ENCODE measurements at places on chromosomes 12 and 14. TPM values are rescaled to one million over a fixed set of nuclear protein-coding genes. Genes with fewer than 3 reads are reported as not detected.

DNA sequence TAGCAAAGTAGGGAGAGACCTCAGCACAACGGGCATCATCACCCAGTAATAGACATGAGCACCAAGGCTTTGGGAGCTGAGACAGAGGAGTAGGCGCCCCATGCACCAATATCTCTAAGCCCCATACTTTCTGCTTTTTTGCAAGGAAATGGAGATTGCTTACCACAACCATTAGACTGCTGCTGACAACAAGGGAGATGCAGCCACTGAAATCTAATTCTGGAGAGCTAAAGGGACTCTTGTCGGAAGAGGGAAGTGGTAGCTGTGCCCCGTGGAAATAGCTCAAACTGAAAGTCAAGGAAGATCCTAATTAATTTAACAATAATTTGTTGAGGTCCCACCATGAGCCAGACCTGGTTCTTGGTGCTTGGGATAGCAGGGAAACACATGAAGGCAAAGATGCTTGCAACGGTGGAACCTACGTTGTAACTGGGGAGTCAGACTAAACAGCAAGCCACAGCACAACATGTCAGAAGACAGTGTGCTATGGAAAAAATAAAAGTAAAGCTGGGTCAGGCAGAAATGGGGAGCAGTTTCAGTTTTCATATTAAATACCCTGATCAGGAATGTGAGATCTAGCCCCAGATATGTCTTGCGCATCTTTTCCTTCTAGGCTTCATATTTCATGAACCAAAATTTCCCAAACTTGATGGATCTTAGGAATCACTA lies 1131.0 kb downstream of the BCL11B start:
- DNase-seq = no peak

DNA sequence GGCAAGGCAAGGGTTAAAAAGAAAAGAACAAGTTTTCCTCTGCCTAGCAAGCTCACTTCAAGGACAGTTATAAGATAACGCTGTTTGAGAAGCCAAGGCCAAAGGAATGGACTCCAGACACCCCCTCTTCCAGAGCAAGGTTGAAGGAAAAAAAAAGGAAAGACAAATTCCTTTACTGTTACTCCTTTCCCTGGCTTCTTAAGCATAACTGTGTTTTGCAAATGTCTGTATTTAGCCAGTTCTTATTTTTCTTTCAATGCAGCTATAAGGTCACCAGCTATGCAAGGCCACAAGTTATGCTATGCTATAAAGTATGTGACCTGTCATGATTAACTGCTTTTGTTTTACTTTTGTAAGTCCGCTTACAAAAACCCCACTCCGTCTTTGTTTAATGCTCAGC lies 26.6 kb downstream of the ZNF410 start:
- DNase-seq = no peak

The ASPG gene
- total RNA-seq = 2.2 TPM

The IRAK3 gene
- 32.2 TPM for total RNA-seq

The ABCC9 gene
- 157 TPM for total RNA-seq

All from aorta (tissue), 5 donors.